Hematopoietic multipotent progenitor cell treated with erythropoietin and hydrocortisone succinate and interleukin-3 and kit ligand, for 6 days (in vitro differentiated cells): ENCODE measurements at places on chromosomes 3 and 15.

GRCh38 chr3:106121491-106122289 is 252.9 kb upstream of the CBLB start:
- DNase-seq = no peak

DNA sequence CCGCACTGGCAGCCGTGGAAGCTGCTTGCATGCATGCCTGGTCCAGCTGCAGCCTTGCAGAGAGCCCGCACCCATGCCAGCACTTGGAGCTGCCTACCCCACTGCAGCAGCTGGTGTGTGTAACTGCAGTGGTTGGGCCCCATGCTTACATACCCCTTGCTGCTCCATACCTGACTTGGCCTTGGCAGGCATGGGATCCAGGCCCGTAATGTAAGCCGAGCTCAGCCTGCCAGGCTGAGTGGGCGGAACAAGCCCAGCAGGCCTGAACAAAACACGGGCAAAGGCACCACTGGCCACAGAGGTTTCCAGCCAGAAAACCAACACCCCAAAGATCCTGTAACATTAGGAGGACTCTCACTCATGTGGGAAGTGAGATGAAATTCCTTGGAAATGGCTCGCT is 48.3 kb downstream of the SLC6A20 start:
- DNase-seq = no peak

GRCh38 chr3:148707601-148708380 is 10.1 kb downstream of the AGTR1 start:
- DNase-seq = peak; percentile 22

- no peak for DNase-seq
These were observed 42.6 kb downstream of the WHAMM start for GRCh38 chr15:82851981-82852511.

- no peak for DNase-seq
These were observed 180.7 kb downstream of the SLCO3A1 start for GRCh38 chr15:92034227-92034626.

DNA sequence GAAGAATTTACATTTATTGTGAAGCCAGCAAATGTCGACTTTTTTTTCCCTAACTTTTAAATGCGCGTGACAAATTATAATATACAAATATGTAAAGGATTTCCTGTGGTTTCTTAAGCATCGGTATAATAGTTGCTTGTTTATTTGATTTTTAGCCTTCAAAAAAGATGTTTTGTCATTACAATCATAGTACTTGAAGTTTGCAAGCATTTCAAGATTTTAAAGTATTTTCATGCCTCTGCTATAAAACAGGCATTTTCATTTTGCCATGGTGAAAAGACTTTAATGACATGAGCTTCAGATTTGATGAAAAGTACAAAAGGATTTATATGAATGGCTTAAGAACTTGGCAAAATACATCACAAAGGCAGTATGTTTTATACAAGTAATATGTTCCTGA is 9.4 kb upstream of the P2RY12 start:
- no peak for DNase-seq

- DNase-seq = no peak
These were observed 287.0 kb downstream of the TLE3 start for GRCh38 chr15:69810431-69811354.

- no peak for DNase-seq
These were observed 207.5 kb upstream of the ADAMTS9 start for GRCh38 chr3:64895106-64895990.
